Naive thymus-derived CD8-positive, alpha-beta T cell (primary cell): ENCODE measurements at places on chromosomes 11 and 22.

DNA sequence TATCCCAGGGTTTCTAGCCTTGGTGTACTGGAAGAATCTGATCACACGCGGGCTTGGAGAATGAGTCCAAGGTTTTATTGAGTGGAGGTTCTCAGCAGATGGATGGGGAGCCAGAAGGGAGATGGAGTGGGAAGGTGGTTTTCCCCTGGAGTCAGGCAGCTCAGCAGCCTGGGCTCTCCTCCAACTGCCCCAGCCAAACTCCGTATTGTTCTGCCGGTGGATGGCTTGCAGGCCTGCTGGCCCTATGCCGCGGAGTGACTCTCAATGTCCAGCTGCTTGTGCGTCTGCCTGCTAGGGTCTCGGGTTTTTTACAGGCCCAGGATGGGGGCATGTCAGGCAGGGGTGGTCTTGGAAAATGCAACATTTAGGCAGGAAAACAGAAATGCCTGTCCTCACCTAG lies 162.4 kb upstream of the LMO1 start:
- no peak for DNase-seq

GRCh38 chr22:25760294-25760693 lies 18.3 kb downstream of the MYO18B start:
- DNase-seq, result no peak

GRCh38 chr11:63543711-63544110 lies 7.1 kb downstream of the PLAAT4 start:
- no peak for DNase-seq

DNA sequence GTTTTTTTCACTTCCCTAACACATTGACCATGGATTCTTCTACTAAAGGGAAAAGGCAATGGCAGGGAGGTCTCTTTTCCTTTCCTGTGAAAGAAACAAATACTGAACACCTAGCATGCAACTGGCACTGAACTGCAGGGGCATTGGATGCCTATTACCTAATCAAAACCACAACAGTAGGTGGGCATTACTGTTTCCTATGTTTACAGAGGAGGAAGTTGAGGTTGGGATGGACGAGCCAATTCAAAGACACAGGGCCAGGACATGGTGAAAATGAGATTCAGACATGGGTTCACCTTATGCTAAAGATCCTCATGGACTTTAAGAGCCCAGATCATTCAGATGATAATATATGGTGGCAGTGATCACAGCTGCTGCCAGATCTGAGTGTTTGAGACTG lies 407.0 kb downstream of the MIAT start:
- no peak for DNase-seq
